NCI-H187 treated with DMSO at 0.1 percent for 48 hours (cell line): ENCODE measurements at places on chromosomes 4 and X.

GRCh38 chr4:182937268-182938204 lies 20.4 kb upstream of the DCTD start:
- no peak for DNase-seq

DNA sequence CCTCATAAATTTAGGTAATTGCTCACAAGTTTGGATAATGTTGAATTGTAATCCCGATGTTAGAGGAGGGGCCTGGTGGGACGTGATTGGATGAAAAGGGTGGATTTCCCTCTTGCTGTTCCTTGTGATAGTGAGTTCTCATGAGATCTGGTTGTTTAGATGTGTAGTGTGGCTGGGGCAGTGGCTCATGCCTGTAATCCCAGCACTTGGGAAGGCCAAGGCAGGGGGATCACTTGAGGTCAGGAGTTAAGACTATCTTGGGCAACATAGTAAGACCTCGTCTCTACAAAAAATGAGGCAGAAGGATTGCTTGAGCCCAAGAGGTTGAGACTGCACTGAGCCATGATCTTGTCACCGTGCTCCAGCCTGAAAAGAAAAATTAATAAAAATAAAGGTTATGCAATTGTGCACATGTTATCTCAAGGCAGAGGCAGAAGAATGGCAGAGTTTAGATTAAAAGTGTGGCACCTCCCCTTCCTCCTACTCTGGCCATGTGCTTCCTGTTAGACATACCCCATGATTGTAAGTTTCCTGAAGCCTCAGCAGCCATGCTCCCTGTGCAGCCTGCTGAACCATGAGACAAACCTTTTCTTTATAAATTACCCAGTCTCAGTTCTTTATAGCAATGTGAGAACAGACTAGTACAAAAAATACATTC lies 36.5 kb downstream of the ERVMER34-1 start:
- no peak for DNase-seq

DNA sequence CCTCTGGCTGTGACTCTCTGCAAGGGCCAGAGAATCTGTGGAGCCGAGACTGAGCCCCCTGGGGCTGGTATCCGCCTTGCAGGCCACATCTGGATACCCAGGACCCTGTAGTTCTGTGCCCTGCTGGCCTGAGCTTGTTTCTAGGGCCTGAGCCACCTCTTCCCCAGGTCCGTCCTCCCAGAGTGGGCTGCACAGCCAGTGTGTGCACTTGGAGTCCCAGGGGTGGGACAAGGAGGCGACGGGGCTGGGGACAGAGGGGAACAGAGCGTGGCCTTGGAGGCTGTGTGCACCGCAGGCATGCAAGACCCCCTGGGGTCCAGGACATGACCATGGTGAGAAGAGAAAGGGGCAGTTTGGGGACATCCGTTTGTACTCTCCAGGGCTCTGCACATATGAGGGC lies 105.5 kb downstream of the SORCS2 start:
- DNase-seq: no peak

GRCh38 chr4:16027626-16028025 lies 56.2 kb downstream of the PROM1 start:
- no peak for DNase-seq

DNA sequence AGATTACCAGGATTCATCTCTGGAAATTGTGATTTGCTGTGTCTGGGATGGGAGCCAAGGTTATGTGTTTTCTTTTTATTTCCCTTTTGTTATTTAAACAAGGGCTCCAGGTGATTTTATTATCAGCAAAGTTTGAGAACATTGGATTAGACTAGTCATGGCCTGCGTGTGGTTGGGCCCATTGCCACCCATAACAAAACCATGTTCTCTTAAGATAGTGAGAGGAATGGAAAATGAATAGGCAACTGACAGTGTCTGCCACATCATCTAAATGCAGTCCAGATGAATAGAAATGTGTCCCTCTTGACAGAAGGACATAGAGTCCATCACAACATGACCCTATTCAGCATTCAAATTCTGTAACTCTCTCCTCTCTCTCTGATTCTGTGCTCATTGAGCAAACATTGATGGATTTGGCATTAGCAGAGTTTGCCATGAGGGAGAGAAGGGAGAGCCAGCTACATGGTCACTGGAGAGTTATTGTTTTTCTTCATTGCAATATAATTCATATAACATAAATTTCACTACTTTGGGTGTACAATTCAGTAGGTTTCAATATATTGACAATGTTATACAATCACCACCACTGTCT lies 11.7 kb downstream of the XK start:
- no peak for DNase-seq

DNA sequence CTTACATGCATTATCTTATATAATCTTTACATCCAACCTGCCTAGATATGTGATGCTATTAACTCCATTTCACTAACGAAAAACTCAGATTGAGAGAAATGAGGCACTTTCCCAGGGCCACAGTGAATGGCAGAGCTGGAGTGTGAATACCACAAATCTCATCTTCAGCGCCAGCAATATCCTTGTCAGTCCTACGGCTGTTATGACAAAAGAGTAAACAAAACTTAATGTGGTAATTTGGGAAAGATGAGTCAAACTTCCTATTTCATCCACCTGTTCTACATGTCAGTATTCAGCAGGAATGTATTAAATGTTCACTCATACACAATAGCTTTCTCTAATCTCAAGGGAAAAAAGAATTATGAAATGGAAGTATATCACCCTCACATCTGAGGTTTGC lies 56.9 kb downstream of the FAT1 start:
- DNase-seq: no peak

- no peak for DNase-seq
Observed at GRCh38 chrX:11398785-11399184, 105.6 kb downstream of the AMELX start.

- DNase-seq: no peak
Observed at GRCh38 chr4:157791236-157791635, 381.6 kb downstream of the GASK1B start.

DNA sequence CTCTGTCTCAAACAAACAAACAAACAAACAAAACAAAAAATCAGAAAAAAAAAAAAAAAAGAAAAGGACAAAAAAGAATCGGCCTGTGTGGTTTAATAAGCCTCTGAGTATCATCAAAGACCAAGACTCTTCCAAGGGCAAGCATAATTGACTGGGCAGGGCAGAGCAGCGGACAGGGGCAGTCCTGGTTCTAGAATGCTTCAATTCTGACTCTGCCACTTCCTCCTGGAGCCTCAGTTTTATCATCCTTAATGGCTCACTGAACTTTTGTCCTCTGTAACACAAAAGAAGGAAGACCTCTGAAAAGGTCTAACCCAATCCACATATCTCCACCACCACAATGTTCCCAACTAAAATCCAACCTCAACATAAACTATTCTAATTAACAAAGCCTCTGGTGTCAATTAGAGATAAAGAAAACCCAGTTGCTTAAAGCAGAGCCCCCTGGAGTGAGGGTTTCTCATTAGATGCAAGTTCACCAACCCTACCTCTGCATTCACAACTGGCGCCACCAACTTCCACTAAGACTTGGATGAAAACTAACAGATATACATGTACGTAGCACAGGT lies 51.7 kb downstream of the TBC1D9 start:
- no peak for DNase-seq

- no peak for DNase-seq
Observed at GRCh38 chrX:121958886-121959285, 911.5 kb downstream of the GLUD2 start.

DNA sequence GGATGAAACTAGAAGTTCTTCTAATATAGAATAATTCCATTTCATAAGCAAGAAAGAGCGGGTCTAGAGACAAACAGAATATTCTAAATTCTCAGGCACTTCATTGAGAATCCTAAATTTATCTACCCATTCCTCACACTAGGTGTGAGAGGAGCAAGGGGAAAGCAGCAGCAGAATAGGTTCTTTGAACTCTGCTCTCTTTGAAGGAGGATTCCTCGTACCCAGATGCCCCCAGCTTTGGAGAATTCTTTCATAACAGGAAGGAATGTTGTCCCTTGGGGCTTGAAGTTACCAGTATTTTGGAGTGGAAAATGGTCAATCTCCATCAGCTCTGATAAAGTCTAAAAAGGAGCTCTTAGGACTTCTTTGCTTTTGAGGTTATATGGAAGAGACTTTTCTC lies 59.7 kb upstream of the RASGEF1B start:
- DNase-seq: no peak

DNA sequence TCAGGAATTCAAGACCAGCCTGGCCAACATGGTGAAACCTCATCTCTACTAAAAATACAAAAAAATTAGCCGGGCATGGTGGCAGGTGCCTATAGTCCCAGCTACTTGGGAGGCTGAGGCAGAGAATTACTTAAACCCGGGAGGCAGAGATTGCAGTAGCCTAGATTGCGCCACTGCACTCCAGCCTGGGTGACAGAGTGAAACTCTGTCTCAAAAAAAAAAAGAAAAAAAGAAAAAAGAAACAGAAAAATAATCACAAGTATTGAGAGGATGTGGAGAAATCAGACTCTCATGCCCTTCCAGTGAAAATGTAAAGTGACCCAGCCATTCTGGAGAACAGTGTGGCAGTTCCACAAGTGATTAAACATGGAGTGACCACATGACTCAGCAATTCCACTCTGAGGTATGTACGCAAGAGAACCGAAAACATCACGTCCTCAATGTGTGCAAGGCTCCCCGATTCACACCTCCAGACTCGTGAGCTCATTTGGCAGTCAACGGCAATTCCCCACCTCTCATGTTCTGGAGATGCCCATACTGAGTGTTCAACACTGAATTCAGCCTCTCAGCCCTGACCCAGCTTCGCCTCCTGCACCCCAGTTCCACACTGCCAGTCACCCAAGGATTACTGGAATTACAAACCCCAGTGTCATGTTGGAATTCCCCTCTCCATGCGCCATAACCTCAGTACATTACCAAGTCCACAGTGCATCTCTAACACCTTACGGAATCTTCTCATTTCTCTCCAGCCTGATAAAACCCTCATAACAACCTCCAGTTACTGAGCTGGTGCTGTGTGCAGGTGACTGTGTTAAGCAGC lies 21.1 kb downstream of the ACOX3 start:
- no peak for DNase-seq

DNA sequence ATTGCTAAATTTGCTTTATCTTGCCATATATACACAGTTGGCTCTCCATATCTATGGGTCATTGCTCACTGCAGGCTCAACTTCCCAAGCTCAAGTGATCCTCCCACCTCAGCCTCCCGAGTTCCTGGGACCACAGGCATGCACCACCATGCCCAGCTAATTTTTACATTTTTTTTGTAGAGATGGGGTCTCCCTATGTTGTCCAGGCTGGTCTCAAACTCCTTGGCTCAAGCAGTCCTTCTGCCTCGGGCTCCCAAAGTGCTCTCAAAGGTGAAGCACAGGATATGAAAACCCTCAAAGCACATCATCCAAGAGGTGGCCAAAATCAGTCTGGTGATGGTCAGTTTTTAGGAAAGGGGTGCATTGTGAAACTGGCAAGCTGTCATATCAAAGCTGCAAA lies 11.8 kb downstream of the CDS1 start:
- no peak for DNase-seq

DNA sequence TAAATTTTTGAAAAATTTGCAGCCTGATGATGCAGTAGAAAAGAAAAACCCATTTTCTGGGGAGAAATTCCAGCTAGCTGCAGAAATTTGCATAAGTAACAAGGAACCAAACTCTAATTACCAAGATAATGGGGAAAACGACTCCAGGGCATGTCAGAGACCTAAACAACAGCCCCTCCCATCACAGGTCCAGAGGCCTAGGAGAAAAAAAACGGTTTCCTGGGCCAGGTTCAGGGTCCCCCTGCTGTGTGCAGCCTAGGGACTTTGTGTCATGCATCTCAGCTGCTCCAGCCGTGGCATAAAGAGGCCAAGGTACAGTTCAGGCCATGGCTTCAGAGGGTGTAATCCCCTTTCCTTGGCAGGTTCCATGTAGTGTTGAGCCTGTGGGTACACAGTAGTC lies 733.7 kb upstream of the CT83 start:
- no peak for DNase-seq

GRCh38 chr4:146338512-146338911 lies 124.2 kb downstream of the REELD1 start:
- no peak for DNase-seq

- DNase-seq: no peak
Observed at GRCh38 chrX:154785716-154786115, 19.6 kb downstream of the MPP1 start.

DNA sequence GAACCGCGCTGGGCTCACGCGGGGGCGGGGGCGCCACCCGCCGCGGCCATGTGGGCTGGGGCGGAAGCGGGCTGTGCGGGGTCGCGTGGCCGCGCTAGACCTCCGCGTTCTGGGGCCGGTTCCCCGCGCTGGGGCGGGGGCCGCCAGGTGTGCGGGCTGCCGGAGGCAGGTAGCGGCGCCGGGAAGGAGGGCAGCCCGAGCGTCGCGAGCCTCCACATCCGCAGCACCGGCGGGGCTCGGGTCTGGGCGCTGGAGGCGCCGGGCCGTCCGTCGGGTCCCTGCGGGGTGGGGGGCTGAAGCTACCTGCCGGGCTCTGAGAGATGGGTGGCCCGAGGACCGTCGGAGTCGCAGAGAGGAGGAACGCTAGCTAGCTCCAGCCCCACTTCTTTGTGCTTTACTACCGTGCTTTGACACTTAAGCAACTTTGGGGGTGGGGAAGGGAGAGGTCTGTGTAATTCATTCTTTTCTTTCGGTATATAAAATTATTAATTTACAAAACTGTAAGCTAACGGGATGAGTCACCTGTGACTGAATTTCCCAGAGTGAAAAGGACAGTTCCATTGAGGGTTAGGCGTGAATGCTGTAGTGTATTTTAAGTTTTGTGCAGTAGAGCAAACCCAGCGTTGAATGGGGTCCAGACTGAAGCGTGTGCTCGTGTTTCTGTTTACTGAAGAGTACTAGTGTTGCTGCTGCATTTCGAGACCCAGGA lies 689 bp downstream of the METAP1 start:
- no peak for DNase-seq

GRCh38 chrX:136148391-136148790 lies 1.1 kb downstream of the FHL1 start:
- DNase-seq: no peak

DNA sequence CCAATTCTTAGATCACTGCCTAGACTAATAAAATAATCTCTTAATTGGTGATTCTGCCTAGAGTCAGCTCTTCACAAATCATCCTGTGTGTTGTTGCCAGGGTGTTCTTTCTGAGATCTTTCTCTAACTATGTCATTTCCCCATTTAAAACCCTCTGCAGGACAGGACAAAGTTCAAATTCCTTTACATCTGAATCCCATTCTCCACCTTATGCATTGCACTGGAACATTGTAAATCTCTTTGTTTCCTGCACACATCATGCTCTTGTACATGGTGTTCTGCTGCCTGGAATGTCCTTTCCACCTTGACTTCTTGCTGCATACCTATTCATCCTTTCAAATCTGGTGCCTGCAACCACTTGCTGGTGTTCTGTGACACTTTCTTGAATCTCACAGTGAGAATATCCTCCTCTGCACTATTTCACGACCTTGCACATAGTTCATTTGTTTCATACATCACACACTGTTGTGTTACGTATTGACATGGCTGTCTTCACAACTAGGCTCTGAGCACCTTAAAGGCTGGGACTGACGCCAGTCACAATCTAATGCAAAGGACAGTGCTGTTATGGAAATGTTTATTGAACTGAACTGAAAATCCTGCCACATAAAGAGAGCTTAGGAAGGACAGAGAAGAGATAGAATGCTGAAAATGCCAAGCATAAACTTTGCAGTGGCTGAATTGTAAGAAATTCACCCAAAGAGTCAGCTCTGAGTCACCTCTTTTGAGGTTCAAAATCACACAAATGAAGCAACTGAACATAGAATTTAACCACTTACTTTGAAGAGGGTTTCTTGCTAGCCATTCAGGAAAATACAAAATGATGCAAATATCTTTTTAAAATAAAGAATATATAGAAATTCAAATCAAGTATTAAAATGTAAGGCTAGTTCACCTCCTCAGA lies 26.4 kb upstream of the SMIM14 start:
- DNase-seq: no peak

GRCh38 chr4:128549636-128550035 lies 259.9 kb upstream of the JADE1 start:
- DNase-seq: no peak

- DNase-seq: no peak
Observed at GRCh38 chr4:106329041-106329618, 12.8 kb downstream of the AIMP1 start.
